Activated CD4-positive, alpha-beta T cell treated with anti-CD3 and anti-CD28 coated beads for 36 hours (primary cell): ENCODE measurements at places on chromosomes 12 and 14.

DNA sequence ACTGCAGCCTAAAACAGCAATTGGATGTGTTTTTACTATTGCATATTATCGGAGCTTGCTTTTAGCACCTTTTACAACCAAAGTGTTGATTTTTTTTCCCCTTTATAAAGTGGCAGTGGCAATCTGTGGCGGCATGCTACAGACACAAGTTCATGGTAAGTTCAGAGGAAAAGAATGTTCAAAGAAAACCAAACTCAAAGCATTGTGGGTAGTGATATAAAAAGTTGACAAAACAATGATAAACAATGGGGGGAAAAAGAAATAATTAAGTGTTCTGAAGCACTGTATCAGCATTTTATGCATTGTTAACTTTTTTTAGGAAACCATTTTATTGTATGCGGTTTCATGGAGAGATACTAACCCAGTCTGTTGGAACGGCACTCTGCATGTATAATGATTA is 492.0 kb upstream of the SOX5 start:
- DNase-seq, result no peak

GRCh38 chr14:100271247-100271939 is 32.4 kb downstream of the YY1 start:
- DNase-seq, result peak; percentile 45

- DNase-seq, result no peak
Measured at GRCh38 chr14:68074765-68075381, 255.3 kb downstream of the RAD51B start.

DNA sequence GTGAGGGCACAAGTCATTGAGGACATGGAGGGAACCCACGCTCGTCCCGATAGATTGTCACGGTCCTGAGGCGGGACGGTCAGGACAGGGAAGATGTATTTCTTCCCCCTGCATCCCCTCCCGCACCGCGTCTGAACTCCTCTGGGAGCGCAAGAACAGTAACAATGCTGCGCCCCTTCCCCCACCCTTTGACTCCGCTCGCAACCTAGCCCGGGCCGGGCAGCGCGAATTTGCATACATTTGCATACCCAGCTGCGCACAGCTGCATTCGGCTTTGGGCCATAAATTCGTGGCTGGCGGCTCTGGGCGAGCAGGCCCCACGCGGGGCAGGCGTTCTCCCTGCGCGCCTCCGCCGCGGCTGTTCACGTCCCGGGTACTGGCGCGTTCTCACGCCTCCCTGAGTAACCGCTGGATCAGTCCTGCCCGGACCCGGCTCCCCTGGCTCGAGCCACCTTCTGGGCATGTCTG is 29.0 kb upstream of the SMUG1 start:
- peak; percentile 56 for DNase-seq

GRCh38 chr14:95547626-95548327 is 12.9 kb downstream of the GLRX5 start:
- no peak for DNase-seq

DNA sequence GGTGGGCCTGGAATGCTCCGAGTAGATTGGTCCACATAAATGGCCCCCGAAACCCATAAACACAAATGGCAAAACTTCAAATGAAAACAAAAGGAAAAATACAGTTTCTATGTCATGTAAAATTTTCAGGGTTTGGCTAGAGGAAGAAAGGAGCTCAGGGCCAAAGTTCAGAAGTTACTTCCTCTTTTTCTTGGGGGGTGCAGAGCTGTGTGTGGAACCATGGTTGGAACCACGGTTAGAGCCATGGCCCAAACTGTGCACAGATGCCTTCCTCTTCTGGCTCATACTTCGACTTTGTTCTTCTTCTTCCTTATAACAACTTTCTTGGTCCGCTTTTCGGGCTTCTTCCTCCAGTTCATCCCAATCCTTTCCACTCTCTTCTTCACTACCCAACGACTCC is 51.7 kb downstream of the MGST1 start:
- DNase-seq, result no peak

- DNase-seq, result no peak
Measured at GRCh38 chr14:58587271-58587670, 50.5 kb upstream of the DACT1 start.

DNA sequence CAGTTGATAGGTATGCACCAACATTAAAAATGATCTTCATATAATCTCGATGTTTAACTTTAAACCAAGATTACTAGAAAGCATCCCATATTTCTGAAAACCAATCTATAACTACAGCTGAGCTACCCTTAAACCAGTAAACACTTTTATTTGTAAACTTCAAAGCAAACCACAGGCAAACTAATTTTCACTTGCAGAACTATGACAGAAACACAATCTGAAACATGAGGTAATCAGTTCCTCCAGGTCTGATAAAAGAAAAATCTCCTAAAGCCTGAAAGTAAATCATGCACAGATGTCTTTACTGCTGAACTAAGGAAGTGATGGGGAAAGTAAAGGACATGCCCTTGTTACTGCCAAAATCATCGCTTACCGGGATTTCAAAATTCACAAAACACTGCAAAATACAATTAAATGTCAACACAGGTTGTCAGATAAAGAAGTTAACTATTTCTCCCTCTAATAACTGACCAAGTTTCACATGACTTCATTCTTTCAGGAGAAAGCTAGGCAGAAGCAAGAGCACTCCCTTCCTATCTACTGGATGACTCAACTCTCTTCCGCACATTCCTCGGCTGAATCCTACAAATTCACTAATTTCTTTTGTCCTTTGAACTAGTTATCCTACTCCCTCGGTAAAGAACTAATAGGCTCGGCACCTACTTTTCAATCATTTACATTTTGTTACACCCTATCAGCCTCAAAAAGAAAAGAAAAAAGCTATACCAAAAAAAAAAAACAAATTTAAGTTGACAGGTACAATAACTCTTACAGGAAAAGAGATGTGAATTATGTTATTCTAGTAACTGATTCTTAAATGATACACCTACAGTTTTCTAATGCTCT is 1.4 kb downstream of the EEA1 start:
- DNase-seq, result no peak

GRCh38 chr12:102300824-102301461 is 103.3 kb upstream of the PMCH start:
- DNase-seq, result peak; percentile 19

DNA sequence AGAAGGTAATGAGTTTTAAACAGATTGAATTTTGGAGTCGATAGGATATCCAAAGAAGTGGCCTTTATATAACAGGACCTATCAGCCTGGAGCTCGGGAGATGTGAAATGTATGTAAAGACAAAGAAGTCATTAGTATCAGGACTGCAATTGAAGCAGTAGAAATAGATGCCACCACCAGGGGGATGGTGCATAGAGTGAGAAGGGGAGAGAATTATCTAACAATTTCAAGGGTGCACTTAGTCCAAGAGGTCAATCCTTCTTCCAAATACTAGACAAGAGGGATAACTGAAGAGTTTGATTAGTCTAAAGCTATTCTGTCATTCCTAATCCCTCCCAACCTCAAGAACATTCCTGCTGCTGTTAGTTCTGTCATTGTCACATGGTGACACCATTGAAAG is 127.8 kb downstream of the CFAP54 start:
- DNase-seq, result no peak

GRCh38 chr12:51865757-51866270 is 17.3 kb upstream of the FIGNL2 start:
- DNase-seq, result no peak

- no peak for DNase-seq
Measured at GRCh38 chr12:46365951-46366379, 6.6 kb downstream of the SLC38A2 start.

GRCh38 chr14:95395098-95395737 is 75.5 kb upstream of the CLMN start:
- DNase-seq, result no peak

GRCh38 chr12:119692997-119693396 is 25.1 kb downstream of the PRKAB1 start:
- DNase-seq, result no peak

- no peak for DNase-seq
Measured at GRCh38 chr12:108046650-108047049, 82.4 kb upstream of the WSCD2 start.

- DNase-seq, result no peak
Measured at GRCh38 chr12:99658671-99659349, 11.3 kb downstream of the GARIN6 start.

DNA sequence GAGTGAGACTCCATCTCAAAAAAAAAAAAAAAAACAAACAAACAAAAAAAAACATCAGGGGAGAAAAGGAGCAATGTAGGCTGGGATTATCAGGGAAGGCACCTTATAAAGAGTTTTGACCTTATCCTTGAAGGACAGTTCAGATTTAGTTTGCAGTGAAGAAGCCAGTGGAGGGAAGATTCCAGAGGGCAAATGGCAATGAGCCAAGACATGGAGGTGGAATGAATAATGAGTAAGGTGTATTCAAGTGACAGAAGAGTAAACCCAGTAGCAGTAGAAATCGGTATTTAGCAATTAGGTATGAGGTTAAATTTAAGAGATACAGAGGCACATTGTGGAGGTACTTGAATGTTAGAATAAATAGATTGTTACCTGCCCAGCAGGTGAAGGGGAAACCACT is 2.2 kb upstream of the DUSP16 start:
- DNase-seq, result no peak

- DNase-seq, result no peak
Measured at GRCh38 chr12:57459750-57460467, at the start of gene GLI1. TSS of gene GLI1 (plus strand) at chr12:57459785. CDS start at chr12:57463692, 3,907 bp downstream.

GRCh38 chr14:99958380-99958779 is 106.8 kb upstream of the EVL start:
- DNase-seq, result no peak

GRCh38 chr12:50188875-50189575 is 21.9 kb upstream of the CERS5 start:
- DNase-seq, result peak; percentile 63

GRCh38 chr12:130710733-130711080 is 5.4 kb downstream of the RIMBP2 start:
- no peak for DNase-seq

DNA sequence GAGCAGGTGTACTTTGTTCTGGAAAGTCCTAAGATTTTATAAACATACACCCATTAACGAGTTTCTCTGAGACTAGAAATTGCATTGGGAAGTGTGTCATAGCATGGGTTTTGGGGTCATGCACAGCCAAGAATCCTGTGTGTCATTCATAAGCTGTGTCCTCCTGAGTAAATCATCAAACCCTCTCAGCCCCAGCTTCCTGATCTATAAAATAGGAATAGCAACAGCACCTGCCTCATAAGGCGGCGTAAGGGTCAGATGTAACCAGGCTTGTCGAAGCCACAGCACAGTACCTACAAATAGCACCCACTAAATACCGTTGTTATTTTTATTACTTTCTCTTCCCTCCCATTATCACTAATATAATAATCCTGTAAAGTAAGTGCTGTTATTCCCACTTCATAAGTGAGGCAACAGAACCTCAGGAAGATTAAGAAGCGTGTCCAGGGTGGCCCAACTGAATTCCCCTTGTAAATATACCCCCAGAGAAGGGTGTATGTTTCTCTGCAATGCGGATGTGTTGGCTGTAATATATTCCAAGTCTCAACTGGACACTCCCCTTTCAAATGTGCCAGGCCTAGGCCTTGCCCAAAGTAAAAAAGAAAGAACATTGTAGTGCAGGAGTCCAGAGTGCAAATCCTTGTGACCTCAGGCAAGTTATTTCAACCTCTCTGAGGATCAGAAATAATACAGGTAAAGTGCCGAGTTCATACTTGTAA is 188.3 kb upstream of the BCL2L14 start:
- DNase-seq, result no peak

GRCh38 chr12:124036657-124037109 is 63.7 kb downstream of the ZNF664 start:
- DNase-seq, result peak; percentile 65

- DNase-seq, result no peak
Measured at GRCh38 chr14:105171004-105171673, 2.6 kb upstream of the JAG2 start.

DNA sequence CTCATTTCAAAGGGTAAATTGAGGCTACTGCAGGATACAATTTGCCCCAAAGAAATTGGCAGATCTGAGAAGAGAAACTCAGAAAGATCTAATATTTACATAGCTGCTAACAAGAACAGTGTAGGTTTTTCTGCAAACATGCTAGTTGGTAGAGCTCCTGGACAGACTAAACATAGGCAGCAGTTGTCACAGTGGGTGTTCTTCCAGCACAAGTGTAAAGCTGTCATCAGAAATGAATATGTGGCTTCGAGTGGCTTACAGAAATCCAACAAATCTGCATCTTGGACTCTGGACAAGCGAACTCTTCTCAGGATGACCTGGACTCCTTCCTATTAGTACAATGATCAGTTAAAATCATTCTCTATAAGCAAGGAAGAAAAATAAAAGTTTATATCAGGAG is 5.9 kb downstream of the CBX5 start:
- no peak for DNase-seq

- DNase-seq, result no peak
Measured at GRCh38 chr12:132610051-132610759, at the start of gene LRCOL1. TSS of gene LRCOL1 (minus strand) at chr12:132610582. CDS start at chr12:132606251, 4,331 bp downstream.

- DNase-seq, result no peak
Measured at GRCh38 chr12:45034861-45035265, 16.0 kb downstream of the DBX2 start.

DNA sequence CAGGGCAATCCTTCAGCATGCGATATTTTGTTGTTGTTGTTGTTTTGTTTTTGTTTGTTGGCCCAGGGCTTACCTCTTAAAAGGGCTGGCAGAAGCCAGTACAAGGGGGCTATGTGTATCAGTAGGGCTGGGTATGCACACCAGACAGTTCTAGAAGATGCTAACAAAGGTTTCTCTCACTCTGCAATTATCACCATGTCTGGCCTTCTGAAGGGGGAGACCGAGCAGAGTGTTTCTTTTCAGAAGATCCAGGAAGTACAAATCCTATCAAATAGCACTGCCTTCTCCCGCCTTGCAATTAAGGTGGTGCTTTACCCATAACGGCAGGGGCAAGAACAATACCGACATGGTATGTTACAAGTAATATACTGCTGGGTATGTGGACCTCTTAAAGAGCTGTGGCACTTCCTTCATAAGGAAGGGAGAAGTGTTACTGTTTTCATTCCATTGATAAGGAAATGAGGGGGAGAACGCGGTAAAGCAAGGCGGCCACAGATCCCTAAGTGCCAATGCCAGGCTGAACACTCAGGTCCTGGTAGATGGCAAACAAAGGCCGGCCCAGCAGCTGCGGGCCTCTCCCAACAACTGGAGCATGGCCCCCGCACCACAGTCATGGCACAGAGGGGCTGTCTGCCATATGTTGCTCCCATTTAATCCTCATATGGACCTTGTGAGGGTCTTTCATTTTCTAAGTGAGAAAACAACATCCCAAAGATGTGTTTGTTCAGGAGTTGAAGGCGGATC is 19.2 kb upstream of the CACNA2D4 start:
- DNase-seq, result no peak

DNA sequence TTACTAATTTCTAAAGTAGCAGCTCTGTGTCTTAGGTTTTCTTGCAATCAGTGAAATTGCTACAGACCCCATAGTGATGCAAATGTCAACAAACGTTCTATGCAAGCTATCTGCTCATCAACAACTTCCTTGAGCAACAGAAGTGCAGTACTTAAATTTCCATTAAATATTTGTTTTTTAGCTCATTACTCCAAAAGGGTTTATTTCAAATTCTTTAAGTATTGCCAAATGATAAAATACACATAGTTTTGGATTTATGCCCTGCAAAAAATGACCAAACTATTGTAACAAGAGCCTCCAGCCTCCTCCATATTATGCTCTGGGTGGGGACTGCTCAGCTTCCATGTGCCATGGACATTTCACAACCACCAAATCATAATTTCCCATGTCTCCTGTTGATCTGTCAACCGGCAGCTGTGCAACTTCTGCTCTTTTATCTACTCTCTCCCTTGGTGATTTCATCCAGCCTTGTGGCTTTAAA is 4.4 kb downstream of the BDKRB1 start:
- DNase-seq, result no peak
